ENCODE measurements at places on chromosomes 2 and 18.

GRCh38 chr2:204737296-204737695 lies 192.0 kb downstream of the PARD3B start:
- no peak for DNase-seq

DNA sequence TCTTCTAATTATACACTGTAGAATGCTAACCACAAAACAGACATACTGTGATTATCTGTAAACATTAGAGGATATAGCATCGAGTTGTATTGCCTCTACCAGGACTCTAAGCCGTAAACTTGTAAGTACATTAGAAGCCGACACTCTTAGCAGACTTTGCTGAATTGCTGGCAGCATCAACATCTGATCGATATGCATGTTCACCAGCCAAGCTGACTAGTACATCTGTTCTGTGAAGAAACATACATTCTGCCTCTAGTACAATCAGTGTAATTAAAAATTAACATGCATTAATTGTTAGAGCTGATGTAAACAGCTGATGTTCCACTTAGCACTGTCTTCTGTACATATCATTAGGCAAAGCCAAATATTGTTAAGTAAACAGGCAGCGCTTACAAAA lies 502.2 kb downstream of the NR4A2 start:
- no peak for DNase-seq

DNA sequence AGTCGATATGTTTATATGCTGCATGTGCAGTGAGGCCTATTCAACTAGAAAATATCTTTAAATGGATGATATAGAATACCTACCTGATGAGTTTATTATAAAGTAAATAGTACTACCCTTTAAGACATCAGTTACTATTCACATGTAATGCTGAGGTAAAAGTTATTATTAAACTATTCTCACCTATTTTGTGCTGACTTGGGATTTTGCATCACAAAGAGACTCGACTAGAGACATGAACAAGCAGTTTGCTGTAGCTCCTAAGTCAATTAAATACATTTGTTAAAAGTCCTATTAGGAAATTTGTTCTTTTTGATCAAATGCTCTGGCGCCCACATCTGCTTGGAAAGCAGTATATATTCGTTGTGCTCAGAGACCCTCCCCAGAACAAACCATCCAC lies 164.1 kb downstream of the CCDC85A start:
- no peak for DNase-seq

DNA sequence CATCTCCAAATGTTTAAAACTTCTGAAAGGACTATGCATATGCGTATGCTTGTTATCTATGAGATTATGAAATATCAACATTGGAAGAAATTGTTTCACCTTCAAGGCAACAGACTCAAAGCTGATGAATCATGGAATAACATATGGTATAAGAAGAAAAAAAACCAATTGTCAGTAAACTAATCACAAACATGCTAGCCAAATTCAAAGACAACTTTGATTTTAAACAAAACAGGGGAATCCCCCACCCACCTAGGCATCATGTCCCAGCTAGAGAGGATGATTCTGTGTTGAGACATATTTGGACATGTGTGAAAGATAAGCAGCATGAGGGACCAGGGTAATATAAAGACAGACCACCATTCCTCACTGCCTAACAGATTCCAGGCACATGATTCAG lies 147.7 kb downstream of the WDPCP start:
- DNase-seq = no peak

DNA sequence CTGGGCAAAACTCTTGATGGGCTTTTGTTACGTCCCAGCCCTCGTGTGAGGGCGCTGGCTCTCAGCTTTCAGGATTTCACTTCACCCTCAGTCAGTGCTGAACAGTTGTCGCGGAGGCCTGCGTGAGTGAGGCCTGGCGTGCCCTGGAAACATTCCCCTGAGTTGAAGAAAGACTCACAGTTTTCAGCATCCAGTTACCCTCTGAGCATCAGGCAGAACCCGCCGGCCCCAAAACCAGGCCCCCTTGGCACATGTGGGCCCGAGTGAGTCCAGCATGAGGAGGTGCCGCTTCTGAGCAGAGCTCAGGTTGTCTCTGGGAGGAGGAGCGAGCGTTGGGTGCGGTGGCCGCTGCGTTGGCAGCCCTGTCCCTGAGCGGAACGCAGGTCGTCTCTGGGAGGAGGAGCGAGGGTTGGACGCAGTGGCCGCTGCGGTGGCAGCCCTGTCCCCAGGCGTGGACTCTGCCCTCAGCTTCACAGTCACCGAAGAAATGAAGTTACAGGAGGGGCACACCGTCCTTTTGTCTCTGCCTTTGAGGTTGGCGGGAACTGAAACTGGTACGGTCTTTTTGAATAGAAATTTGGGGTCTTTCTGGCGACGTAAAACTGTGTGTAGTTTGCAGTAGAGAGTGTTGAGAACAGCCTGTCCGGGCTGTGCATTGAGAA lies at the start of gene NEU4:
Gene NEU4, plus strand, starts transcription at position 473 of the 662 bp plus-strand sequence. CDS start 5,292 bp downstream, outside the sequence.
- no peak for DNase-seq

GRCh38 chr2:231341100-231341499 lies 54.4 kb upstream of the B3GNT7 start:
- no peak for DNase-seq

DNA sequence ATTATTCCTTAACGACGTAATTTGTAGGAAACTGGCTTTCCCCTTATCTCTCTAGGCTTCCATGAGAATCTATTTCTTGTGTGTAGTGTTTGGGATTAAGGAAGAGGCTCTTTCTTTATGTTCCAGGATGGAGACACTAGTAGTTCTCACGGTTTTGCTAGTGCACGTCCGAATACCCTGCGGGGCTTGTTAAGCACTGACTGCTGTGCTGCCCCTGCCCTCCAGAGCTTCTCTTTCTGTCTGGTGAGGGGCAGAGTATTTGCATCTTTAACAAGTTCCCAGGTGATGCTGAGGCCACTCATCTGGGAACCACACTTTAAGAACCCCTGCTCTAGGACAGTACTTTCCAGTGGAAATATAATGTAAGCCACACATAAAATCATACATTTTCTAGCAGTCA lies 76.4 kb downstream of the SPATS2L start:
- no peak for DNase-seq

- no peak for DNase-seq
Measured at GRCh38 chr2:1625281-1626001, 118.9 kb downstream of the PXDN start.

- DNase-seq = no peak
Measured at GRCh38 chr2:237886685-237887481, 27.5 kb downstream of the RAMP1 start.

DNA sequence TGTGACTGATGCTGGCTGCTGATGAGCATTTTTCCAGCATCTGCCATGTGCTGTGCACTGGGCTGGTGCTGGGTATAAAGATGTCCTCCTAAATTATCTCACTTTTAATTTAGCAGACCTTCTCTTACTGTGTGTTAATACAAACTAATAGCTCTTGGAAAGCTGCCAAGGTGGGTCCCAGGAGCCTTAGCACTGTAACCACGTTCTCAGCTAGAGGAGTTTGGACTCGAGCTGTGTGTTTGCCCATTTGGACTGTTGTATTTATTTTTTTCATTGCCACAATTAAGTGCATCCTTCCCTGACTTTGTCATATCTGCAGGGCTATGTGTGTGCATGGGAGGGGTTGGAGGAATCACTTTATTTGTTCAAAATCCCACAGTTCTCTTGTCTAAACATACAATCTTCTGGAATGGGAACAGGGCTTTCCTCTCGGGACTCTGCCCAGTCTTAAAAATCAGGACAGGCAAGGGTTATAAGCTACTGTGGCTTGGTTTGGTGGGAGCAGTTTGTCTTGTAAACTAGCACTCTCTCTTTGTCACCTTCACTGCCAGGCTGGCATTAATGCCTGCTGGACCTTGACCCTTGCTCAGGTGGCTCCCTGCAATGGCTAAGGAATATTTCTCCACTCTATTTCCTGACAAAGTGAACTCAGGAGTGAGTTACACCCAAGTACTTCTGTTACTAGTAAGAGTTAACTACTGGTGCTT lies 129.7 kb upstream of the MGAT5 start:
- no peak for DNase-seq

- no peak for DNase-seq
Measured at GRCh38 chr2:168114619-168115018, 132.8 kb downstream of the STK39 start.

DNA sequence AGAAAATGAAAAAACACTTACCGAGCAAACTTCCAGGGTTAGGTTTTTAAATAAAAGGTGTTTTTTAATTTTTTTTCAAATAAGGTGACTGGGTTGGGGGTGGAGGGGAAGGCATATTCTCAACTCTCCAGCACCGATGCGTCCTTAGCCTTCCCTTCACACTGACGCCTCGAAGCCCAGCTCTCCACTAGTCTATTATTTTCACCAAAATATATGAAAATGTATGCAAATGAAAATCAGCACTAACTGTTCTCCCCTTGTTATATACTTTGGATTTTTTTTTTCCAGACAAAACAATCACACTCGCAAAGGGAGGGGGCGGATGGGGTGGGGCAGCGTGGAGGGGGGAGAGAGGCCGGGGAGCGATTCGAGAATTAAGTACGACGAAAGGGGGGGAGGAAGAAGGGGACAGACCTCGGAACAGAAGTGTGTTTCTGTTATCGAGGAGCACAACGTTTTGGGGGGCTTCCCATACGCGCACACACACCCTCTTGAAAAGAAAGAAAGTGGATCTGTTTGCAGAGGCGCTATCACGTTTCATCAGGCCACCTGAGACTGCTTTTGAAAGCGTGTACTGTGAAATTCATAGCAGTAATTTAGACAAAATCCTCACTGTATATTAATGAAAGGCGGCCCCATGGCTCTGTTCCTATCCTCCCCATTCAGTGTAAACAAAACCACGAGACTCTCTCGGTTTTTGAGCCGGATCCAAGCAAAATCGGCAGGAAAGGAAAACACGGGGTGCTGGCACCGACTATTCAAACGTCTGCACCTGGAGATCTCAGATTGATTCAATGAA lies 2.4 kb upstream of the POU3F3 start:
- DNase-seq = no peak

DNA sequence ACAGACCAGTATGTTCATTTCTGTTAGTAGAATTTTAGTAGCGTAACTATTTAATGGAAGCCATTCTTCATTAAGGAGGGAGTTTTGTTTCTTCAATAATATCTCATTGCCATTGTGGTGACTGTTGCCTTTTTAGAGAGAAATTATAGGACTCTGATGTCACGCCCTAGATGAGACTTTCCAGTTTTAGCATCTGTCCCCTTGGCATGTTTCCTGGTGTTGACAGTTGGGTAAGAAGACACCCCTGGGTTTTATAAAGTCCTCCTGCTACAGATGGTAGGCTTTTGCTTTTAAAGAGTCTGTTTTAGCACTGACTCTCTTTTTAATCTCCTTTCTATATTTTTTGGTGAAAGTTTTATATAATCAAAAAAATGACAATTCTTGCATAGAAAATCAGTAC lies 41.9 kb downstream of the KCNJ3 start:
- no peak for DNase-seq

- DNase-seq = no peak
Measured at GRCh38 chr2:110677080-110677479, 783 bp downstream of the BUB1 start.

DNA sequence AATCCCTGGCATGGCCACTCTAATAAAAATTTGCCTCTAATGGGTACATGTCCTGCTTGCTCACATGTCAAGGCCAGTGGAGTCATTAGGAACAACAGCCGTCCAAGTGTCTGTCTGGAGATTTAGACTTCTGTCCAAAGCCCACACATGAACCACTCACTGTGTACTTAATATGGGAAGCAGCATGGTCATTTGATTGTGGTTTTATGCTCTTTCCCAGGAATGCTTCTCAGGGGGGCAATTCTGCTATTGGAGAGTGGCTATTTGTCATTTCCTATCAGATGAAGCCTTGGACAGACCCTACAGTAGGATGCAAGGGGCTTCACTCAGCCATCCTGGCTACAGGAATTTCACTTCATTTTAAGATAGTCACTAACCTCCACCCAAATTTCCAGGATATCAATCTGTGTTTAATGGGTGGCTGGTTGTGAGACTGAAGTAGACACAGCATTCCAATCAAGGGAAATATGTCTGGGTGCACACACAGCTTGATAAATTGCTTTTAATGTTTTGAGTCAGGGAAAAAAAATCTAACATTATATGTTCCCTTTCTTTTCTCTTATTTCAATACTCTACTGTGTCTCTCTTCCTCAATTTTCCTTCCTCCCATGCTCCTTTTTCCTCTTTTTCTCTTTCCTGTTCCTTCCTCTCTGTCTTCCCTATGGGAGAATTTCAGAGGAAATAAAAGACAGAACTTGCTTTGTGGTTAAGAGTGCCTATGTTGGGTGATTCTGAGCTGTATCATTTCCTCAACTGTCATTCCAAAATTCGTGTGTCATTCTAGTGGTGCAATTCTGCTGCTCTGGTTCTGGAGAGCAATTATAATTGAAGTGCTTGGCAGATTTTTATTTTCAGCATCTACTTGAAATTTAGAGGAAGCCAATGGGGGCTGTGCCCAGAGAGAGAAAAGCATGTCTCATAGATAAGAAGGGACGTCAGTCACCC lies 320.1 kb downstream of the OSR1 start:
- no peak for DNase-seq

- DNase-seq = no peak
Measured at GRCh38 chr2:110888411-110888810, 156.0 kb downstream of the ACOXL start.

All from activated naive CD4-positive, alpha-beta T cell (primary cell).